ENCODE measurements at places on chromosomes 6 and 20.

- DNase-seq = no peak
Observed at GRCh38 chr6:69594405-69594804, 202.4 kb downstream of the LMBRD1 start.

- no peak for DNase-seq
Observed at GRCh38 chr20:38113401-38114325, 51.4 kb downstream of the TGM2 start.

DNA sequence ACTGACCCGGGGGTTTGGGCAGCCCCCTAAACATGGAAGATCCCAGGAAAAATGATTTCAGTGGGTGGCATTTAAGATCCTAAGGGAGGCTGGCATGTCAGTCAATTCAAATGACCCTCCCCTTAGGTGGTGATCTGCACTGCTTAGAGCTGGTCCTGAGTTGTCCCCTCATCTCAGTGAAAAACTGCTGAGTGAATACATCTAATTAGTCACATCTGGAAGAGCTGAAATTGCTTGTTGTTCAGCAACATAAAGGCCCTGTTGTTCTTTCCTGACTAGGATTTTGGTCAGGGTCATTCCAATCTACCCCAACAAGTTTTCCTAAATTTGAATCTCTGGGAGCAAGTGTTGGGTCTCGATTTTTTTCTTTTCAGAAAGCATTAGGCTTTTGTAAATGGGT, 126.4 kb downstream of the LCA5 start:
- no peak for DNase-seq

GRCh38 chr20:59235226-59235625, 65.2 kb upstream of the EDN3 start:
- DNase-seq = no peak

DNA sequence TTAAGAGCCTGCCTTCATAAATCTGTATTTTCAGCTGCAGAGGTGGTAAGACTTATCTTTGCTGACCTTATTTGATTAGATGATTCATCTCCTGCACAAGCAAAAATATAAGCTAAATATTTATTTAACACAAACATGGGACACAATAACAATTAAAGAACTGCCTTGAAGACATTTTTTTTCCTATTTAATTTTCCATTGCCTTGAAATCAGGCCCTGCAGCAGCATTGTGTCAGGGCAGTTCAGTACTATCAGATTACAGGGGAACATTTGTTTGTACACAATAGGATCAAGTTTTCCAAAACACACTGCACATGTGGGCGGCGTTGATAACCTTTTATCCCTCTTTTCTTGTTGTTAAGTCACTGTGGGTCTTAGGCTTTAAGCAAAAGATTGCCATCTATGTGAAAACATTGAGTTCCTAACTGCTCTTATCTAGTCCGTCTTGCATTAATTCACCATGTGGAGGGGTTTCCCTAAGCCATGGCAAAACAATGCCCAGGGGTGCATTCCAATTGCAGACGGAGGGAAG, 7.4 kb downstream of the ADGRF5 start:
- no peak for DNase-seq

- peak; percentile 57 for DNase-seq
Observed at GRCh38 chr6:33197431-33198048, 2.9 kb downstream of the RXRB start.

GRCh38 chr6:160058603-160059215, 62.9 kb upstream of the SLC22A1 start:
- DNase-seq = no peak

GRCh38 chr6:31720196-31720770, 1.3 kb downstream of the LY6G6C start:
- DNase-seq = no peak
